ENCODE measurements at places on chromosomes 3 and 15.

DNA sequence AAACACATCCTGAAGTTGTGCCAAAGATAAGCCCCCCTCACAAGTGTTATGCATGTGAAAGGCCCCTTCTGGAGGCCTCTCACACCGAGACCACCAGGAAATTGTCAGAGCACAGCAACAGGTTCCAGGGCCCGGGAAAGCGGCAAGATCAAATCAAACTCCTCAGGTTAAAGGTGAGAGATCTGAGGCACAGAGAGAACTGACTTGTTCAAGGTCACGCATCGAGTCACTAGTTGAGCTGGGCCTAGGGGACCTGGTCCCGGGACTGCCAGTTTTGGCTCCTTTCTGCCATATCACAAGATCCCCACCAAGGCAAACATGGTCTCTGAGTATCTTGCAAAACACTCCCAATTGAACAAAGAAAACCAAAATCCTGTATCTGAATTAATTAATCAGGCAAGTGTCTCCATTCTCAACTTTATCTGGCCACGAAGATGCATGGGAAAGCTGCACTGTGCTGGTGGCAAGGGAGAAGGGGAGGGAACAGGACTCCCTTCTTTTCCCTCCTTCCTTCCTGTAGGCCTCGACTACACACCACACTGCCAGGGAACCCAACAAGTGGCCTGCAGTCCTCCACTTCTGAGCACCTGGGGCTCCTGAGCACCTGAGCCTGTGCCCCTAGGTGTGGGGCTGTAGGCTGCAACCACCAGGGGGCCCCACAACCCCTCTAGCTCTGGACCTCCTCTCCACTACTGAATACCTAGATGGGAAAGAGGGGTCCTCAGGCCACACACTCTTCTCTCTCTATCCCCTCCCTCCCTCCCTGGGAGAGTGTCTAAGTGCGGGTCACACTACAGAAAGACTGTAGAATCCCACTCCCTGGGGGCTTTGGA is 37.3 kb downstream of the ANP32A start:
- DNase-seq = no peak

- DNase-seq = no peak
These were observed 323.1 kb upstream of the ATP11B start for GRCh38 chr3:182470187-182470586.

- no peak for DNase-seq
These were observed 16.1 kb downstream of the PDZRN3 start for GRCh38 chr3:73608456-73609314.

DNA sequence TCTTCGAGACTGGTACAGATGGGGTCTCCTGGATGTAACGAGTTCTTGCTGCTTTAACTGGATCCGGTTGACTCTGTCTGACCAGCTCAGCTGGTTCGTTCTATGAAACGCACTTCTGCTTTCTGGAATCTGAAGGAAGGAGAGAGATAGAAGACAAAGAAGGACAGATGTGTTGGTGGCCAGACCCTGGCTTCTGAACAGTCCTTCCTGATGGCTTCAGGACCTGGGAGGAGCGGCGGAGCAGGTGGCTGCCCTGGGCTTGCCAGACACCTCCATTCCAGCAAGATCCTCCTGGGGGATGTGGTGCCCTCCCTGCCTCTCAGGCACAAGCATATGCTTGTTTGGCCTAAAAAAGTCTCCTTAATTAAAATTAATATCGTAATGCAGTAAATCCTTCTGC is 99.9 kb downstream of the APBA2 start:
- DNase-seq = no peak

- DNase-seq = no peak
These were observed 30.7 kb downstream of the ARHGAP31 start for GRCh38 chr3:119324899-119325298.

GRCh38 chr3:155173771-155174170 is 93.7 kb downstream of the MME start:
- no peak for DNase-seq

All from HTR-8/SVneo (cell line).